Hair follicle dermal papilla cell (primary cell): ENCODE measurements at places on chromosomes 3 and 15. TPM values are rescaled to one million over a fixed set of nuclear protein-coding genes. Genes with fewer than 3 reads are reported as not detected.

TSPAN3 gene
- 186 and 255 TPM in 2 replicates for total RNA-seq

SCN11A gene
- under 0.01 TPM in 2 replicates for total RNA-seq

BNC1 gene
- 20.3 and 37.4 TPM in 2 replicates for total RNA-seq

LRRC31 gene
- total RNA-seq = not detected in 2 replicates

C3orf49 gene
- not detected in 2 replicates for total RNA-seq

CPA3 gene
- 1.5 and 3.0 TPM in 2 replicates for total RNA-seq

SPESP1 gene
- total RNA-seq = 2.6 and 5.0 TPM in 2 replicates

NR1I2 gene
- 0.16 TPM in 1 of 2 replicates, not detected in the other for total RNA-seq

COL8A1 gene
- 36.4 and 726 TPM in 2 replicates for total RNA-seq

CNTN3 gene
- 4.9 and 5.0 TPM in 2 replicates for total RNA-seq

C3orf85 gene
- not detected in 2 replicates for total RNA-seq

HERC2 gene
- total RNA-seq = 47.8 and 55.0 TPM in 2 replicates

FAM227B gene
- total RNA-seq = 2.4 and 2.9 TPM in 2 replicates

UPK1B gene
- total RNA-seq = not detected in 2 replicates

MYH15 gene
- total RNA-seq = 0.16 and 0.36 TPM in 2 replicates

MME gene
- 1,376 and 1,611 TPM in 2 replicates for total RNA-seq

CHST2 gene
- total RNA-seq = 45.2 and 66.7 TPM in 2 replicates

RPP25 gene
- 7.4 and 9.9 TPM in 2 replicates for total RNA-seq

TRH gene
- not detected in 2 replicates for total RNA-seq

COL7A1 gene
- total RNA-seq = 57.8 and 66.9 TPM in 2 replicates

ZBTB47 gene
- 63.5 and 63.9 TPM in 2 replicates for total RNA-seq

SLC9C1 gene
- total RNA-seq = 1.3 TPM in 1 of 2 replicates, not detected in the other

UBE2Q2 gene
- 62.1 and 62.9 TPM in 2 replicates for total RNA-seq

SOX14 gene
- not detected in 2 replicates for total RNA-seq

WDR76 gene
- total RNA-seq = 4.5 and 4.6 TPM in 2 replicates

CX3CR1 gene
- total RNA-seq = 0.16 TPM in 1 of 2 replicates, not detected in the other

TGM5 gene
- not detected in 2 replicates for total RNA-seq

DPPA2 gene
- not detected in 2 replicates for total RNA-seq

CLDN11 gene
- 290 and 368 TPM in 2 replicates for total RNA-seq
